ENCODE measurements at places on chromosomes 3 and 15.

DNA sequence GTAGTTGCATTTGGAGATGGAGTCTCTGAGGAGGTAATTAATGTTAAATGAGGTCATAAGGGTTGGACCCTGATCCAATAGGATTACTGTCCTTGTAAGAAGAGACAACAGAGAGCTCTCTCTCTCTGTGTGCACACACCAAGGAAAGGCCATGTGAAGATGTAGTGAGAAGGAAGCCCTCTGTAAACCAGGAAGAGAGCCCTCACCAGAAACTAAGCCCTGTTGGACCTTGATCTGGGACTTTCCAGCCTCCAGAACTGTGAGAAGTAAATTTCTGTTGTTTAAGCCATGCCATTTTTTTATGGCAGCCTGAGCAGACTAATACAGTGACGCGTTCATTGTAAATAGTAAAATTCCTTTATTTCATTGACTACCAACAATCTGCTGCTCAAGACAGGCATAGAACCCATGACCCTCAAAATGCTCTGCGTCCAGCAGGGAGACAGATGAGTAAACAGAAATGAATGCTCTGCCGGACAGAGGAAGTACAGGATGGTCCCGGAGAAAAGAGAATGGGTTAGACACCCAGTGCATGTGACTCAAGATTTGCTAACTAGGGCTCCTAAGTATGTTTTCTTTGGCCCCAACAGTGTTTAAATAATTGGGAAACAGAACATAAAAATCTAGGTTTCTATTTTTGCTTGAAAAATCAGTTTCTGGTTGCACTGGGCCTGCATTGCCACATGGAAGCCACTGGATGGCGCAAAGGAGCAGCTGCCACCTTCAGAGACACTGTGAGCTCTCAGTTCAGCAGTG lies 37.9 kb upstream of the TNFAIP8L3 start:
- DNase-seq, result peak; percentile 50

GRCh38 chr15:67967871-67968431 lies 86.2 kb upstream of the PIAS1 start:
- peak; percentile 82 for DNase-seq

GRCh38 chr15:51736069-51736468 lies 1.4 kb downstream of the LYSMD2 start:
- no peak for DNase-seq

GRCh38 chr3:138608322-138609135 lies at the start of gene FAIM:
Gene FAIM (plus strand): TSS chr3:138608771. CDS start chr3:138619727, 10,956 bp downstream.
- DNase-seq, result peak; percentile 64

- DNase-seq, result no peak
These were observed 10.2 kb upstream of the KLF15 start for GRCh38 chr3:126367316-126367805.

DNA sequence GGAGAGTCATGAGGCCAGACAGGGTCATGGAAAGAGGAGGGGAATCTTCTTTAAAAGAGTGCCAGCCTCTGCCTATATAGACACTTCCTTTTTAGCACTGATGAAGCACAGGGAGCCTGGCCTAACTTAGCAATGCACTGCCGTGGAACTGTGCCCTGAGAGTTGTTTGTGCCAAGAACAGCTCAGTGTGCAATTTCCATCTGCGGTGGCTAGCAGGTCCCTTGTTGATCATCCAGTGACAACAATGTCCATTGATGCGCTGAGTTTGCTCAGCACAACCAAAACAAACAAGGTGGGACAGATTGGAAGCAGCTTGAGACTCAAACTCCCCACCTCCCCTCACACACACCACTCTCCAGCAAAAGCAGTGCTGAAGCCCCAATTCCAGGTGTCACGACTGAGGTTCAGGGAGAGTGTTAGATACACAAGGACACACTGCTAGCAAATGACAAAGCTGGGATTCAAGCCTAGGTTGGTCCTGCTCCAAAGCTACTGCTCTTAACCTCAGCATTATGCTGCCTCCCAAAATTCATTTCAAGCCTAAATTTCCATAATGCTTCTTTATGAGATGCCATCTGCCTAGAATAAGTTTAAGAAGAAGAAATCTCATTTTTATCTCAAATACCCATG lies 316.6 kb upstream of the UBE2E2 start:
- no peak for DNase-seq

GRCh38 chr3:175735866-175736265 lies 876.7 kb downstream of the NAALADL2 start:
- no peak for DNase-seq

GRCh38 chr15:62975515-62975914 lies 67.0 kb upstream of the TPM1 start:
- peak; percentile 47 for DNase-seq

GRCh38 chr3:110174908-110175307 lies 837.6 kb upstream of the DPPA4 start:
- DNase-seq, result no peak

GRCh38 chr15:40743485-40743901 lies 11.6 kb downstream of the RMDN3 start:
- DNase-seq, result no peak

GRCh38 chr15:73324496-73325170 lies 44.1 kb downstream of the HCN4 start:
- no peak for DNase-seq

DNA sequence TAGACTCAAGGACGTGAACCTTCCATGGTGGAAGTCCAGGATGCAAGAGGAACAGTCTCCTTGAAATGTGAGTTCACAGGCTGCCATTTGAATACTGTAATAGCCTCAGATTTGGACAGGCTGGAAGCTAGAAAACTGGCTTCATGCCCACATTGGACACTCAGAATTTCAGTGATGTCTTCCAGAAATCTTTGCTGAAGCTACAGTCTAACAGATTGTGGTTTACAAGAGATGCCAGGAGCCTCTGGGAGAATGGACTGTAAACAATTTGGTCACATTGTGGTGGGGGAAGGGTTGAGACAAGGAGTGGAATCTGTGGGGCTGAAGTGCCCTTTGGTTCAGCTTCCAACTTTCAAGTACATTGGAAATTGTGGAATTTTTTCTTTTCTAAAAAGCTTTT lies 252.0 kb upstream of the PROK2 start:
- DNase-seq, result no peak

GRCh38 chr3:123780656-123781055 lies 103.5 kb downstream of the MYLK start:
- DNase-seq, result no peak

DNA sequence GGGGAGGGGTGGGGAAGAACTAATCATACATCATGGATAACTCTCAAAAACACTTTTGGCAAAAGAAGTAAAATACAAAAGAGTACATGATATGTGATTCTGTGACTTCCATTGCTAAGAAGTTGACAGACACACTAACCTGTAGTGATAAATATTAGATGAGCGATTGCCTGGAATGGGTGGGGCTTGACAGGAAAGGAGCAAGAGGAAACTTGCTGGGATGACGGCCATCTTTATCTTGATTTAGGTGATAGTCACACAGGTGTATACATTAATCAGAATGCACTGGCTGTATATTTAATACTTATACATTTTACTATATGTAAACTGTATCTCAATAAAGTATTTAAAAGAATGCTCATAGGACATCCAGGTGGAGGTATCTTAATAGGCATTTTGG lies 13.1 kb downstream of the PARL start:
- no peak for DNase-seq

DNA sequence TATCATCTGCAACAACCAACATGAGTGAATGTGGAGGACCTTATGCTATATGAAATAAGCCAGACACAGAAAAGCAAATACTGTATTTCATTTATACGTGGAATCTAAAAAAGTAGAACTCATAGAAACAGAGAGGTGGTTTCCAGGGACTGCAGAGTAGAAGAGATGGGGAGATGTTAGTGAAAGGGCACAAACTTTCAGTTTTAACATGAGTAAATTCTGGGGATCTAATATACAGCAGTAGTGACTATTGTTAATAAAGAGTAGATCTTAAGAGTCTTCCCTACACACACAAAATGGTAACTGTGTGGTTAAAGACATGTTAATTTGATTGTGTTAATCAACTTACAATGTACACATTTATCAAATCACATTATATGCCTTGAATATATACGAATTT lies 20.9 kb upstream of the MELTF start:
- DNase-seq, result no peak

DNA sequence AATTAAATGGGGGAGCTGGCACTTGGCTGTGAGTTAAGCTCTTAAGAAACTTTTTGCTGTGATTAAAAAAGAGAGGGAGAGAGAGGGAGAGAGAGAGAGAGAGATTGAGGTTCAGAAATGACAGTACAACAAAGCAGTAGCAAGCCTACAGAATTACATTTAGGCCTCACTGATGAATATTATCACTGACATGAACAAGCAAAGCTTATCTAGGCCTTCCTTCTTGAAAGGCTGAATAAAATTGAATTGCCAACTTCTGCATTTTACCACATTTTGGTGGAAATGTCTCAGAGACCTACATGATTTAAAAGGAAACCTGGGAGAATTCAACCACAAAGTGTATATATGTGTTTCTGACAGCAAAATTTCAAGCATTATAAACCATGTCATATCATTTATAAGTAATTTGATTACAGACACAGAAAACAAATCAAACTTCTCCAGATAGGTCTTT lies 530.8 kb downstream of the SOX2 start:
- DNase-seq, result no peak

GRCh38 chr3:18489939-18490338 lies 64.8 kb upstream of the SATB1 start:
- no peak for DNase-seq

GRCh38 chr3:191026746-191027145 lies 164.3 kb upstream of the GMNC start:
- DNase-seq, result no peak

DNA sequence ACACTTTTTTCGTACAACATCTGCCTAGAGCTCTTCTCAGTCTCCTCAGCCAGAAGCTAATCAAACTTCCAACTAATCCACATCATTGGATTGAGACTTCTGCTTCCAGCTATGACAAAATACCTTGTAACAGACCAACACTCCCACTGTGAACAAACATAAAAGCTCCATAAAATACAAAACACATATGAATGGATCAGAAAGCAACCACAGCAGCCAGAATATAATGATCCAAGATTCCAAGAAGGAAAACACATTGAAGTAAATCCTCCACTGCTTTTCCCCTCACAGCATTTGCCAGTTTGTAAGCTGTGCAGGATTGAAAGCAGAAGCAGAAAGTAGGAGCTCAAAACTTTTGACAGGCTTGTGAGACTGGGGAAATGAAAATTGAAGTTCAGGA lies 863.2 kb downstream of the TUSC7 start:
- DNase-seq, result no peak

- DNase-seq, result no peak
These were observed 58.3 kb upstream of the SLC6A11 start for GRCh38 chr3:10757821-10758130.

- DNase-seq, result no peak
These were observed 28.1 kb upstream of the LHFPL4 start for GRCh38 chr3:9581742-9582141.

GRCh38 chr15:89758981-89759380 lies 7.9 kb upstream of the MESP1 start:
- no peak for DNase-seq

DNA sequence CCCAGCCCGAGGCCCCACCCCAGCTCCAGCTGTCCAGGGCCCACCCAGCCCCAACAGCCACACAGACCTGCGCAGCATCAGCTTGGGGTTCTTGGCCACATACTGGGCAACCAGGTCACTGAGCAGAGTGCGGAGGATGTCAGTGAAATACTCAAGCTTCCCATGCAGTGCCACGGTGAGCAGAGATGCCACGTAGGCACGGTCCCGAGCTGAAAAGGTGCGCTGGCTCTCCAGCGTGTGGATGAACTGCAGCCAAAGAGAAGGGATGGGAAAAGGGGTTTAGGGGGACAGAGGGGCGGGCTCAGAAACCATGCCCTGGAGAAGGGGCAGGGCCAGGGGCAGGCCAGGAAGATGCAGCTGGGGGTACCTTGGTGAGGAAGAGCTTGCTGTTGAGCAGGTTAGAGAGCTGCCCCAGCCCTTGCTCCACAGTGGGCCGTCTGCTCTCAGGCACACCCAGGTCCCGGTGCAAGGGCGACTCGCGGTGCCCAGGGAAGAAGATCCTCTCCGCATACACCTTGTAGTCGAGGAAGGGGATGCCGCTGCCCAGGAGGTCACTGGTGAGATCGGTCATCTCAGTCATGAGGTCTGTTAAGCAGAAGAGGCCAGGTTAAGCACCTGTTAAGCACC lies 17.4 kb downstream of the PLXNB1 start:
- no peak for DNase-seq

- no peak for DNase-seq
These were observed 17.1 kb downstream of the LEKR1 start for GRCh38 chr3:156843071-156843808.

DNA sequence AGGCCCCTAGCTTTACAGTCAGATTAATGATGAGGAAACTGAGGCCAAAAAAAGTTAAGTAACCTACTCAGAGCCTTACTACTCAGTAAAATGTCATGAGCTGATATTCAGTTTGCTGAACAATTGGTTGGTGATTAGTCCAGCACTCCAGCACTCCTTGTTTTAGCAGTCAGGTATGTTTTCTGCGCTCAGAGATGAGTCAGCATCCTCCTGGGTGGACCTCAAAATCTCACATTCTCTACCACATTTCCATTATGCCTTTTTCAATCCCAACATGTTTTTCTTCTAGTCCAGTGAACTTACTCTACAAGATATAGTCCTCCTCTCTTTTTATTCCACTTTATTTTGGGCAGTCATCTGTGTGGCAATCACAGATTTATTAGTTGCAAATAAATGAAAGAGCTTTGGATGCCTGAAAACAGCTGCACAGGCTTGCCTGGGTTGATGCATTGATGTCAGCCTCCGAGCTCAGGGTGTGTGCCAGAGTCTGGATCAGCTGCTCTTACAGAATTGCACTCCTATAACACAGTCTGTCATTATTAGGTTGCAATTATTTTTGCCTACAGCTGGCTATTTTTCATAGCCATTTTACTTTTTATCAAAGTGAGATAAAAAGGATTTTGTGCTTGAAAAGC lies 133.2 kb downstream of the ARPP21 start:
- DNase-seq, result no peak

DNA sequence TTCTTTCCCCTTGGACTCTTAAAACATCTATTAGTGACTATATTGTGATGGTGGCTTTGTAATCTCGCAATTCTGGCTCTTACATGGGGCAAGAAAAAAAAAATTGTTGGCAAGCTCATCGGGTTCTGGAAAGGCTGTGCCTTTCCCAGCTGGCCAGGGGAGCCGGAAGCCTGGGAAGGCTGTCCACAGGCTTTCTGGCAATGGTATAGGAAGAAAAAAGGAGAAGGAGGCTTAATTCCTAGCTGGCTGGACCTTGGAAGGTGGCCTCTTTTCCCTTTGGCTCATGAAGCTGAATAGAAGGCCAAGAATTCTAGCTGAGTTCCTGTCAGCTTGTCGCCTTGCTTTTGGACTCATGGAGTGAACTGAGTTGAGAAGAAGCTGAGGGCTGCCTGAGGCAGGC lies 243.5 kb upstream of the SEMA6D start:
- DNase-seq, result no peak

DNA sequence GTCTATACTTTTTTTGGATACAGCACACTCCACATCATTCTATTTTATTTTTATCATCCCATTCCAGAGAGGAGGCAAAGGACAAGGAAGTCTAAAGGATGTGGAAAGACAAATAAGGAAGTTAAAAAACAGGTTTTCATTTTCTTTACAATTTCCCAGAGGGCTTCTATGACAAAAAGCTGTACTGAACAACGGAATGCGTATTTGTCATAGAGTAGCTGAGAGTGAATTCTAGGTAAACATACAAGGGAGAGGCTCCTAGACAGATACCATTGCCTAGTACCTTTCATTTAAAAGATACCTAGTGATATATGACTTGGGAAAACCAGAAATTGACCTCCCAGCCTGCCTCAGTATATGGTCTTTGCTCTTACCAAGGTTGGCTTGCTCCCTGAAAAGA lies 341.7 kb downstream of the FHIT start:
- DNase-seq, result no peak

All from H9 (cell line).